H54 (cell line): ENCODE measurements at places on chromosomes 3 and 15.

- DNase-seq, result no peak
Measured at GRCh38 chr15:65363306-65363705, 14.5 kb downstream of the IGDCC3 start.

DNA sequence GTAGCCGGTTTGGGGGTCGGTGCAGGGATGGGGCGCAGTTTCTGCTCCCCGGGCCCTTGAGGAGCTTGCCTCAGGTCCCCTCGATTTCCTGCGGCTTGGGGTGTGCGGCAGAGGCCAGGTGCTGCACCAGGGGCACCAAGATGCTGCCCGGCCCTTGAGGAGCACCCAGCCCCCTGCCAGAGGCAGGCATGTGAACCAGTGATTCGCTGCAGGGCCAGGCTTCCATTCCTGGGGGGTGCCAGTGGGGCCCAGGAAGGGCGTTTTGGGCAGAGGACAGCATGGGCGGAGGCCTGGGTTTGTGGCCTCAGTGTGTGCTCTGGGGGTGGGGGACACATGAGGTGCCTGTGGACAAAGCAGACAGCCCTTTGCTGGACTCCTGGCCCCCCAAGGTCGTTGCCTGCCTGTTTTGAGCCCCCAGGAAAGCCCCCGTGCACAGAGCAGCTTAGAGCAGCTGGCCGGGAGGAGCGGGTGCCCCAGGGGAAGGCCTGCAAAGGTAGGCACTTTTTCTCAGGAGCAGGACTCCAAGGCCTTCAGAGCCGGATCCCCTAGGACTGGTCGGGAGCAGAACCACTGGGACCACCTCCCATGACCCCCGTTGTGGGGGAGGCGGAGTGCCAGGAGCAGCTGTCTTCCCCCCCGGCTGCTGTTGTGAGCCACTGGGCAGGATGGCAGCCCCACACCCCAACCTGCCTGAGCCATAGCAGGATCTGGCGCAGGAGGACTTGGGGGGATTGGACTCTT is 1.6 kb downstream of the PLXNA1 start:
- DNase-seq, result no peak

- no peak for DNase-seq
Measured at GRCh38 chr15:61141497-61142125, 87.5 kb downstream of the RORA start.

DNA sequence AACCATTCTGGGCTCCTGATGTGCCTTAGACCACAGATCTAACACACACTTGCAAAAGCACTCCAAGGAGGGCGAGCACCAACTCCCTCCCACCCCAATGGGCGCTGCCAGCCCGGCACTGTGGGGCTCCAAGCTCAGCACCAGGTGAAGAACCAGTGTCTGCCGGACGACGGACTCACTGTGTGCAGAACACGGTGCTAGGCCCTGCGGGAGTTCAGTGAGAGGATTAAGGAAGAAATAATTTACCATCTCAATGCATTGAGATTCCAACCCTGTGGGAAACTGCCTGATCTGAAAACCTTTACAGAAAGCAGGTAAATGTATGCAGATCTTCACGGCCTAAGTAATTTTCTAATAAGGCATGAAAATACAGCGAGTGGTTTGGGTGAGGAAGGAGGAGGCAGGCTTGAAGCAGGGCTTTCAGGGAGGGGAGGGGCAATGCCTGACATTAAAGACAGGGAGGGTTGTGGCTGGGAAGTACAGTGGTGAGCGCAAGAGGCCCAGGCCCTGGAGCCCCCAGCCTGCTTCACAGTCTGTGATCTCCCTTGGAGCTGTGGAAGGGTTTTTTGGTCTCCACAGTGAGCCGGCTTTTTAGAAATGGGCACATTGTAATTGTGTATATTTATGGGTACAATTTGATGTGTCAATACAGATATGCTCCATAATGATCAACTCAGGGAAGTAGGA is 35.6 kb upstream of the CHRNB4 start:
- no peak for DNase-seq

GRCh38 chr3:141414800-141415462 is 46.6 kb downstream of the ZBTB38 start:
- DNase-seq, result no peak

DNA sequence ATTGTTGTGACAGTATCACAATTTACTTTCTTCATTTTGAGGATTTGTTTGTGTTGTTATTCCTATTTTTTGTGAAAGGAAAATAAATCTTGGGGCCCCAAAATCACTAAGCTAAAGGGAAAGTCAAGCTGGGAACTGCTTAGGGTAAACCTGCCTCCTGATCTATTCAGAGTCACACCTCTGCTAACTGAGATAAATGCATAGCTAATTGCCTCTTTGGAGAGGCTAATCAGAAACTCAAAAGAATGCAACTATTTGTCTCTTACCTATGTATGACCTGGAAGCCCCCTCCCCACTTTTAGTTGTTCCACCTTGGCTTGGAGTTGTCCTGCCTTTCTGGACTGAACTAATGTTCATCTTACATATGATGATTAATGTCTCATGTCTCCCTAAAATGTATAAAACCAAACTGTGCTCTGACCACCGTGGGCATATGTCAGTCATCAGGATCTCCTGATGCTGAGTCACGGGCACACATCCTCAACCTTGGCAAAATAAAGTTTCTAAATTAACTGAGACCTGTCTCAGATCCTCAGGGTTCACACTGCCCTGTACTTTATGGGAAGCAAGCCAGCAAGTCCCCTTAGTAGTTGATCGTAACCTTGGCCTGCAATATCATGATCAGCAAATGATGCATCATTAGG is 523.2 kb upstream of the GOLIM4 start:
- no peak for DNase-seq

DNA sequence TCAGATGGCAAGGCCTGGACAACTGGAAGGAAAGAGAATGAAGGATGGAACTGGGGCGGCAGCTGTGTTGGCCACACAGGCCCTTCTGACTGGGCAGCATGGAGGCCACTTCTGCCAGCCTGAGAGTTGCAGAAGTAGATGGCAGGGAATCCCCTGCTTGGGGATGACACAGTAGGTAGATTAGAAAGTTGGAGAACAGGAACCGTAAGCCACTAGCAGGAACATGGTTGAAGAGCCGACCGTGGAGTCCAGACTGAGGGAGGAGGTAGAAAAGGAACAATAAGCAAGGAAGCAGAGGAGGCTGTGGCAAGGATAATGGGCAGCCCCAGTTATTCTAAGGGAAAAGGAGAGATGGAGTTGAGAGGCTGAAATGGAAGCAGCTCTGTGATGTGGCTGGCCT is 26.4 kb upstream of the ZNF774 start:
- no peak for DNase-seq

- DNase-seq, result no peak
Measured at GRCh38 chr3:189286188-189286587, 114.4 kb downstream of the TPRG1 start.

GRCh38 chr15:29529043-29529442 is 259.4 kb upstream of the NSMCE3 start:
- no peak for DNase-seq

- DNase-seq, result no peak
Measured at GRCh38 chr3:137647179-137647578, 116.9 kb upstream of the SOX14 start.

- no peak for DNase-seq
Measured at GRCh38 chr3:194476784-194477183, 10.0 kb downstream of the ATP13A3 start.

- no peak for DNase-seq
Measured at GRCh38 chr15:69692342-69692741, 239.7 kb downstream of the RPLP1 start.
